HCEC 1CT (cell line): ENCODE measurements at places on chromosomes 13 and 19.

- DNase-seq, result no peak
Observed at GRCh38 chr13:99237981-99238662, 20.1 kb downstream of the GPR18 start.

GRCh38 chr19:3608750-3609322 is 2.2 kb upstream of the TBXA2R start:
- no peak for DNase-seq

DNA sequence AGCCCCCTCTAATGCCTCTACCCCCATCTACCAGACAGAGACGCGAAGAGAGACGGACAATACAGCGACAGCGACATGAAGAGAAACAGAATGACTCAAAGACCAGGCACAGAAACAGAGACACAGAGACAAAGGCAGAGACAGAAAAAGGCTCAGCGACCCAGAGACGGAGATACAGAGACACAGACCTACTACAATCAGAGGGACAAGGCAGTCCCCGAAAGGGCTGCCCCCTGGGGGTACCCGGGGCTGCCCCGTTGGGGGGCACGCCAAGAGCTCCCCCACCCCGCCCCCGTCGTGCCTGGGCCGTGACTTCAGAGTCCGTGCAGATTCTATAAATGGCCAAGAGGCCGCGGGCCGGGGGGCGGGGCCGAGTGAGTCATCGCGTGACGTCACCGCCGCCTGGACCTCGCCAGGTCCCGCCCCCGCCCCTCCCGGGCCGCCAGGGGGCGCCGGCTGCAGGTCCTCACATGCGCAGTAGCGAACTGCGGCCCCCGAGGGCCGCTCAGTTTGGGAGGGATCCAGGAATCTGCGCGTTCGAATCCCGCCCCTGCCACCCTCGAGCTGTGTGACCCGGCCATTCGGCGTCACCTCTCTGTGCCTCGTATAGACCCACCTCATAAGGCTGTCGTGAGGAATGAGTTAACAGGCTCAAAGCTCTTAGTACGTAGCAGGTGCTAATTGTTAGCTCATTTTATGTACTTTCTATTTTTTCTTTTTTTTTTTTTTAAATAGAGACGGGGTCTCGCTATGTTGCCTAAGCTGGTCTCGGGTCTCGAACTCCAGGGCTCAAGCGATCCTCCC is 2.7 kb upstream of the CNN1 start:
- DNase-seq, result peak; percentile 85

GRCh38 chr13:106028911-106029310 is 506.6 kb downstream of the EFNB2 start:
- DNase-seq, result no peak

DNA sequence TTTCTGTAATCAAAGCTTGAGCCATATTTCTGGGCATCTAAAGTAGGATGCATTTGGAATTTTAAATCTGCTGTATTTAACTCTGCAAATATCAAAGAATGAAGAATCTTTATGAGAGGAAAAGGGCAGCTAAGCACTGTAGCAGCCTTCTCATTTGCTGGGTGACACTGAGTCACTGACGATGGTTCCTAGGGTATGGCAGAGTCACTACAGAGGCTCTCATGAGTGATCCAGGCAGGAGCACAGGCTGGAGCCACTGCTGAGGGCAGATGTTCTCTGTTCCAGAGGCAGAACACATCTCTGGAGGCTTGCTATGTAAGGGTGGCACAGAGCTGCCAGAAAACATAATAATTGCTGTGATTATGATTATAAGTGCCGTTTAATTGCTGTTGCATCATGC is 340.7 kb upstream of the HTR2A start:
- no peak for DNase-seq

DNA sequence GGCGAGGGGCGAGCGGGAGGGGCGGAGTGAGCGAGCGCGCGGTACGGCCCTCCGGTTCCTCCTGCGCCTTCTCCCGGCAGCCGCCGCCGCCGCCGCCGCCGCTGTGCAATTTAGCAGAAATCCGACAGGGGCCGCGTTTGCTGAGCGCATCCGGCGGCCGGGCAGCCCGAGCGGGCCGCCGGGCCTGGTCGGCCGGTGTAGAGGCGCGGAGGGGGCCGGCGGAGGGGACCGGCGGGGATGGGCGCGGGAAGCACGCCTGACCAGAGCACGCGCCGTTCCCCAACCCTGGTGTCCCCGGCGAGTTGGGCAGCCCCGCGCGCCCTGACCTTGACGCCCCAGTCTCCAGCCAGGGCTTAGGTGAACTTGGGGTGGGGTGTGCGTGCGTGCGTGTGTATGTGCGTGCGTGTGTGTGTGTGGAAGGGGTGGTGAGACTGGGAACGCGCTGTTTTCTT is 144.5 kb upstream of the ZNF536 start:
- peak; percentile 58 for DNase-seq

DNA sequence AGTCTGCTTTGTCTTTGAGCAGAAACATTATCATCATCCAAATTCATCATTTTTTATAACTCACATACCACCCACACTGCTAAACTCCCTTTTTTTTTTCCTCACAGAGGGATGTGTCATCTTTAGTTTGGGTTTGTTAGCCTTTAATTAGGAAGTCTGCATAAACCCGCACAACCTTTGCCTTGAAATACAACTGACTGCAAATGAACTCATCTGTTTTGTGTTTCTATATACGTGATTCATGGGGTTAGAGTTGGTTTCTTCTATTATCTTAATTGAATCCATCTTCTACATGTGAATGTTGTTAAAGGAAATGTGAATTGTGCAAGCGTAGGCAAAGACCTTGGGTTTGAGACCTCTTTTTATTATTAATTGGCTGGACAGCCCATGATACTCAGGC is 102.7 kb downstream of the SLAIN1 start:
- no peak for DNase-seq

- DNase-seq, result peak; percentile 21
Observed at GRCh38 chr19:42657556-42657955, 62.8 kb upstream of the CEACAM8 start.

GRCh38 chr13:73411067-73411809 is 352.4 kb downstream of the KLF5 start:
- no peak for DNase-seq

GRCh38 chr13:66887088-66887487 is 343.0 kb downstream of the PCDH9 start:
- DNase-seq, result no peak
